Stimulated activated CD4-positive, alpha-beta T cell treated with anti-CD3 and anti-CD28 coated beads, Interleukin-2, amount 100 ng/mL, for 4 hours (primary cell): ENCODE measurements at places on chromosomes 3 and 15.

DNA sequence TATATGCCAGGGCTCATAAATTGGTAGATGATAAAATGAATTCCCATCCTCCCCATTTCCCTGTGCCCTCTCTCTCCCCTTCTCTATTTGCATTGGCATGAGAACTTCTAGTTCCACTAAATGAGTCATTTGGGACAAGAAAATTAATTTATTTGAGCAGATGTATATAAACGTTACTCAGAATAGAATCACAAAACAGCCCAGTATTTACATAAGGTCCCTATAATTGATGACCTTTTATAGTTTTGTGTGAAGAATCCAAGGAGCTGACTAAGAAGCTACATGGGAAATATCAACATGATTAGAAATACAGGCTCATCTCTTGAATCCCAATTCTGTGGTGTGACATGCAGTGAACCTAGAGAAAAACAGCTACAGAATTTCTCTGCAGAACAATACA is 617.7 kb upstream of the NR2F2 start:
- DNase-seq = no peak

GRCh38 chr15:27844018-27844666 is 255.0 kb downstream of the OCA2 start:
- no peak for DNase-seq

DNA sequence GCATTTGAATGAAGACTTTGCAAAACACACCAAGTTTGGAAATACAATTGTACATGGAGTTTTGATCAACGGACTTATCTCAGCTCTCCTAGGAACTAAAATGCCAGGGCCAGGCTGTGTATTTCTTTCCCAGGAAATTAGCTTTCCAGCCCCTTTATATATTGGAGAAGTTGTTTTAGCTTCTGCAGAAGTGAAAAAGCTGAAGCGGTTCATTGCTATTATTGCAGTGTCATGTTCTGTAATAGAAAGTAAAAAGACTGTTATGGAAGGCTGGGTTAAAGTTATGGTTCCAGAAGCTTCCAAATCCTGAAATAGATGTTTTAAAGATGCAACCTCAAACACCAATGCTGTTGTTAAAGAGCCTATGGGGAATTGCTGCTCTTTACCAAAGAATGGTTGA is 11.5 kb downstream of the HTD2 start:
- DNase-seq = no peak

DNA sequence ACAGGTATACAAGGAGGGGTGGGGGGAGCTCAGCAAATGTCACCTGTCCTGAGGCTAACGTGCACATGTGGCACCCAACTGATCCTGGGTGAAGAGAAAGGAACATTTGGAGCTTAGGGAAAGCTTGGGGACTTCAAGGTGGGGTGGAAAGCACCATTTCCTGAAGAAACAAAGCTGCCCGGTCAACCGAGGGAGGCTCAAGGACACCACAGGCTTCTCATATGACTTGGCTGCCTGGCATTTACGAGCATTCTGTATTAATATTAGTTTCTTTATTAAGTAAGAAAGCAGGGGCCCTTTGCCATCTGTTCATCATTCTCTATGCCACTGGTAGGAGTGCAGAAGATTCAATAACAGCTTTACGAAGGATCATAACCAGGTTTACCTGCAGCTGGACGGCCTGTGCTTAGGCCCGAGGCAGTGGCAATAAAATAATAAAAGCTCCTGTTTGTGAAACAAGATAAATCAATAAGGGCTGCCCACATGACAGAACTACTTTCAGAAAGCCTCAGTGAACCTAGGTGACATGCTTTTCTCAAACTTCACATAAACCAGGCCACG is 54.0 kb downstream of the ETV5 start:
- no peak for DNase-seq

DNA sequence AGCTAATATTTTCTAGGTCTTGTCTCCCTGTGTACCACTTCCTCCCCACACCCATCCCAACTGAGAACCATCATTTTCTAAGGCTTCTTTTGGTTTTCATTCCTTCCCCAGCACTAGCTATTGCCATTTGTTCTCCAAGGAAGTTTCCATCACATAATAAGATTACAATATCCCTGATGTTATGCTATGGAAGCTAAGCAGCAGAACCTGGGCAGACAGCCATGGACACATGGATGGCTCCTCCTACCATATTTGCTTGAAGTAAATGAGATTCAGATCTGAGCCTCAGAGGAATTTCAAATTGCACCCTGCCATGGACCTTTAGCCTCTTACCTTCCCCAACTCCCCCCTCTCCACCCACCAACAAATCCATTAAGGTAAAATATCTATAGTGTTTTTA is 31.5 kb downstream of the GASK1A start:
- DNase-seq = no peak

- no peak for DNase-seq
Measured at GRCh38 chr3:79018671-79019136, 749.1 kb downstream of the ROBO1 start.

DNA sequence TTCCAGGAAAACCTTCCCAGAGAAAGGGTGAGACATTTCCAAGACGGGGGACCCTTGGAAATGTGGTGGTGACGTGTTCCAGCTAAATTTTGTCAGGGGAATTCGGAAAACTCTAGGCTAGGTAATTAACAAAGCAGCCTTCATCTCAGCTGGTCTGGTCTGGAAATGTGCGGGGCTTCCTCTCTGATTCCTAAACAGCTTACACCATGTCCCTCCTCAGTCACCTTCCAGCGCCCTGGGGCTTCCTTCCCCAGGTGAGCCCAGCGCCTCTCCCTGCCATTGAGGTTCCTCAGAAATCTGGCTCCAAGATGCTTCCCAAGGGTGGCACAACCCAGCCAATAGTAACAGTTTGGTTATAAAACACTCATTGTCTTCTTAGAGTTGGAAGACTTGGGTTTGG is 571 bp downstream of the ACAD9 start:
- no peak for DNase-seq

- DNase-seq = no peak
Measured at GRCh38 chr3:61236556-61236955, 14.7 kb downstream of the FHIT start.

GRCh38 chr3:27093771-27094170 is 275.4 kb downstream of the NEK10 start:
- no peak for DNase-seq

DNA sequence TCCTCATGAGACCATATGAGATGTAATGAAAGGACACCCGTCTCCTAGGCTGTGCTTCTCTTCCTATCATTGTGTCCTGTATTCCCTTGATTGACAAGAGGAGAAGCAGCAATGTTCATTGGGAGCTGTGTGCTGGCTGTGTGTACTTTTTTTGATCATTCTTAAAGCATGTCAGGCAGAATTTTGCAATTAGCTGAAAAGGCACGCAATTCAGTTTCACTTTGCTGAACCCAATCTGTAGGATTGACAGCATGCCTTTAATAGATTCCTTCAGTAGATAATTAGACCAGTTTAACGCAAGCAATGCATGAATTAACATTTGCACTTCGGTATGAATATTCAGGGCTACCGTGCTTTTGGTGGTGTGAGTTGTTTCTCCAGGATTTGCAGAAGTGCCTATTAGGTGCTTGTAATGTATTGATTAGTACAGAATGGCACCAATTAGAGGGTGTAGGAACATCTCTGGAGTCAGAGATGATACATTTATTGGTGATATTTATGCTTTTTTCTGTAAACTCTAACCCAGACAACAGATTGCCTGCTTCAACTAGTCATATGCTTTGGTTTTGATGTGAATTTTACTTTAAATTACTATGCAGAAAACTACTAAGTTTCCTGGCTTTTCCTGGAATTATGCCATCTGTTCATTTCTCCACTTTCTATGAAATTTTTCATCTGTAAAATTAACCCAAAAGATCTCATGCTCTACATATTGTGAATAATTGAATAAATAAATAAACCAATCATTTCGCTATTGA is 114.3 kb downstream of the NSUN3 start:
- DNase-seq = no peak

GRCh38 chr3:78096488-78097255 is 1056.8 kb downstream of the ROBO2 start:
- no peak for DNase-seq

DNA sequence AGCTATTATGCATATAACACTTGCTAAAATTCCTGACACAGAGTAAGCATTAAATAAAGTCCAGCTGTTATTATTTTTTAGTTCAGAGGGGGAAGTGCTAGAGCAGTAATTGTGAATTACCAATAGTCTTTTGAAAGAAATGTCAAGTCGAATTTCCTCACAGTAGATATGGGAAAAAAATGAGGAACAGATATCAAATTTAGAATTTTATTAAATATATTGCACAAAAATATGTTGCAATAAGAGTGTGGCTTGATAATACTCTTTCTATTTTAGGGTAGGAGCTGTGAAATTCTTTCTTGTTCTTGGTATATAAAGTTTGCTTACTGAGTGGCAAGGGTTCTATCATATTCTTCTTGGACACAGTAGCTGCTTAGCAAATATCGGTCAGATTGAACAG is 181.3 kb downstream of the NFKBIZ start:
- no peak for DNase-seq

DNA sequence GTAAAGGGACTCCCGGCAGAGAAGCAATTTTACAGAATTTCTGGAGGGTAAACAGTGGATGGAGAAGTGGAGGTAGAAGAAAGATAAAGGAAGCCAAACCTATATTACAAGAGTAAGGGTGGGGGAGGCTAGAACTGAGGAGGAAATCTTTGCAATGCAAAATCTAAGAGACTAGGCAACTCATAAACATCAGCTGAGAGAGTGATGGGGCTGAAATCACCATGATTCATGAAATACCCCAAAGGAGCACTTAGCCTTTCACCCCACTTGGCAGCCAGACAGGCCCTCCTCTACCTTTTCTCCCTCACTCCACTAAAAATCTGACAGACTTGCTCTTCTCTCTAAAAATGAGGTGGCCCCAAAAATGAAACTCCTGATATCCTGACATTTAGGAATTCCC is 19.5 kb upstream of the ZBTB38 start:
- DNase-seq = no peak

DNA sequence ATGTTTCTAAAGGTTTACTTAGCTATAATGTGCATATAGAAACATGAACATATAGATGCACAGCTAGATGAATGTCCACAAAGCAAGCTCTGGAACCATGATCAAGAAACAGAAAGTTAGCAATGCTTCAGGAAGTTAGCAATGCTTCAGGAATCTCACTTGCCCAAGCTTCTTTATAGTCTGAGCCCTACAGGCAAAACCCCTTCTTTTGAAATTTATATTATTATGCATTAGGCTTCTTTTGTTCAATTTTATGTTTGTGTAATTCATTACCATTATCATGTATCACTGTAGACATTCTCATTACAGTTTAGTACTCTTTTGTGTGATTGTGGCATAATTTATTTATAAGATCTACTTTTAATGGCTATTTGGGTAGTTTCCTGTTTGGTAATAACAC is 286.4 kb upstream of the BCHE start:
- no peak for DNase-seq
